ENCODE measurements at places on chromosomes 6 and 20.

DNA sequence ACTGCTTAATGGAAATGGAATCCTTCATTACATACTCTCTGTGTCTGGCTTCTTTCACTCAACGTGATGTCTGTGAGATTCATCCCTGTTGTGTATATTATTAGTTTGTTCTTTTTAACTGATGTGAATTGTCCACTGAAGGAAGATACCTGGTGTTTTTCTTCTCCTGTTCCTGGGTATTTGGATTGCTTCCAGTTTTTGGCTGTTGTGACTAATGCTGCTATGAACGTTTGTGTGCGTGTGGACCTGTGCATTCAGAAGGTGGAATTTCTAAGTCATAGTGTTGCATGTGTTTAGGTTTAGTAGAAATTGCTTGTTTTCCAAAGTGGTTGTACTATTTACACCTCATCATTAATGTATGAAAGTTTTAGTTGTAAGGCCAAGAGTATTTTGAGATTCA lies 3.8 kb downstream of the TULP4 start:
- no peak for DNase-seq

- no peak for DNase-seq
Observed at GRCh38 chr20:38202982-38203293, 37.9 kb upstream of the TGM2 start.

DNA sequence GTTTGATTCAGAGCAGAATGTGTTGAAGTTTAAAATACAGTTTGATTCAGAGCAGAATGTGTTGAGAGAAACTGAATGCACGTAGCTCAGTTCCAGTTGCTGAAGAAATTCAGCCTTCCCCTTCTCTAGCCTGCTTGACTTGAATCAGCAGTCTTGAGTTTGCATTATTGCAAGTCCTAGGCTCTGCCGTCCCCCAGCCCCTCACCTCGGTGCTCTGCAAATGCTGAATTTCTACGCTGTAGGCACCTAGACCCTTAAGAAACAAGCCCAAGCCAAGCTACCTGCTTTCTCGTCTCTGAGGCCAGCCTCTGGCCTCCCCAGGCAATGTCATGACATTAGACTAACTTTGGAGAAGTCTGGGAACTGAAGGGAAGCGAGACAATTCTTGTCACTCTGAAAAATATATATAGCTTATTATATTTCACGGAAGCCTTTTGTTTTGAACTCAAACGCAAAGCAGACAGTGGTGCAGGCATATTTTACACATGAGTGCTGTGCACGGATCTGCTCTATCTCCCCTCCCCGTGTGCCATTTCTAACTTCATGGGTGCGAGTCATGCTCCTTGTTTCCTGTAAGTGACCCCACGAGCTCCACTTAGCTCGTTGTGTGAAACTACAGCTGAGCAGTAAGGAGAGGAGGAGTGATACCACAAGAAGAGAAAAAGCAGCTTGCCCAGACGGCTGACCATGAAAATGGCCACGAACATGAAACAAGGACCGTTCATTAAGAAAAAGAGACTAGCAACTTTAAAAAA lies 71.4 kb upstream of the DUSP22 start:
- DNase-seq: no peak

GRCh38 chr6:138455746-138456400 lies 43.4 kb downstream of the NHSL1 start:
- no peak for DNase-seq

DNA sequence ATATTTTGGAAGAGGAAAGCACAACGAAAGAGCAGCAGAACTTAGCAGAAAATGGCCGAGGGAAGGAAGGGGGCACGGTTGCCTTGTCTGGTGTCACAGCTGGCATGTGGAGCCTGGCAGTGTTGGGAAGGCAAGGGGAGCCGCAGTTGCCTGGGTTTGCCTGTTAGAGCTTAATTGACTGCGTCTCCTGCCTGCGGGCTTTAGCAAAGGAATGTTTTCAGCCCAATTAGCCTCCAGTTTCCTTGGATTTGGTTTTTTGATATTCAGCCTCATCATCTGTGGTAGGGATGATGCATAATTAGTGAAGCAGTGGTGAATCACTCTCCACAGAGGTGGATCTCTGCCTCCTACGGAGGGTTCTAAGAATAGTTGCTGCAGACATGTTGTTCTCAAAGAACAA lies 832.6 kb downstream of the QKI start:
- DNase-seq: no peak

DNA sequence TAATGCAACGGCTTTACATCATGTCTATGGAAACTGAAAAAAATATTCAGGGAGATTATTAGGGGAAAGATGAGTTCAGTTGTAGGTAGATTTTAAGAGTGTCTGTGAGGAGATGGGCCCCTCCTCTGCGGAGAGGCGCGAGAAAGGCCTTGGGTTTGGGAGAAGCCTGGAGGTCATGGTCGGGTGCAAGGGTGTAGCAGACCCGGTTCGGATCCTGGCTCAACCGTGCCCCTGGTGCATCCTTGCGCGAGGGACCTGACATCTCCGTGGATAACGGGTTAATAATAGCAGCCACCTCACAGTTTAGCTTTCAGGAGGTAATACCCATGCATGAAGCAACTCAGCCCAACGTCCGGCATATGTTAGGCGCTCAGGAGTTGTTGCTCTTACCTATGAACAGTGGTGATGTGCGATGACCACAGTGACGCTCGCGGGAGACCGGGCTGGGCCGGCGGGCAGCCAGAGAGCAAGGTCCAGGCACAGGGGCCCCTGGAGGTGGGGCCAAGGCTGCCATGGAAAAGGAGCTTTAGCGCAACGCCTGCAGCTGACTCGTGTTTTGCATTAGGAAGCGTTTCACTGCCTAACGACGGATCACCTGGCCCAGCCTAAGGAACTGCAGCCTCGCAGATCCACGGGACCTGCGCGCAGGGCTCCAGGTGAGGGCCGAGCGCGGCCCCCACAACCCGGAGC lies 146.4 kb upstream of the ARID1B start:
- DNase-seq: no peak

GRCh38 chr20:20459726-20460125 lies 91.8 kb downstream of the INSM1 start:
- DNase-seq: no peak

DNA sequence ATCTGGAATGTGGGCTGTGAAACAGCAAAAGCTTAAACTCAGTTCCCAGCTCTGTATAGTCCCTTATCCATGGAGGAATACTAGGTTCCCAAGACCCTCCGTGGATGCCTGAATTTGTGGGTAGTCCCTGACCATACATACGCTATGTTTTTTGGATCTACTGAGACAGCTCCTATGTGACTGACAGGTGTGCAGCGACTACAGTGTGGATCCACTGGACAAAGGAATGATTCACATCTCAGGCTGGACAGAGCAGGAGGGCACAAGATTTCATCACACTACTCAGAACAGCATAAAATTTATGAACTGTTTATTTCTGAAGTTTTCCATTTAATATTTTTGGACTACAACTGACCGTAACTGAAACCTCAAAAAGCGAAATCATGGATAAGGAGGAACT lies 125.3 kb downstream of the MAP7 start:
- no peak for DNase-seq

DNA sequence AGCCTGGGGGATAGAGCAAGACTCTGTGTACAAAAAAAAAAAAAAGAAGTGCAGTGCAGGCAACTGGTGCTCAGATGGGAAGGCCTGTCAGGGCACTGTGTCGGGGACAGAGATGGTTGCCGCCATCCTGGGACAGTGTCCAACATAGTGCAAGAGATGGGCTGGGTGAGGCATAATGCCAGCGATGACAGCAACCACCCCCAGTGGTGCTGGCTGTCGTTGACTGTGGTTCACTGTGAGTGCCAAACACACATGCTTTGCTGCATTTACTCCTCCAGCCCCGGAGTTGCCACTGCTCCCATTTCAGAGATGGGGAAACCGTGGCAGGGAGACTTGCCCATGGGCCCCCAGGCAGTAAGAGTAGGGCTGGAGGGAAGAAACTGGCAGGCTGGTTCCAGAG lies 5.2 kb upstream of the C20orf203 start:
- DNase-seq: no peak

GRCh38 chr20:59461526-59461925 lies 142.8 kb upstream of the PHACTR3 start:
- no peak for DNase-seq

- DNase-seq: no peak
Observed at GRCh38 chr20:23566199-23566932, 1.9 kb downstream of the CST9L start.

GRCh38 chr20:35171753-35172433 lies at the start of gene PROCR:
Gene PROCR (plus strand): TSS chr20:35172072. CDS start chr20:35172155, 83 bp downstream.
- DNase-seq: no peak

DNA sequence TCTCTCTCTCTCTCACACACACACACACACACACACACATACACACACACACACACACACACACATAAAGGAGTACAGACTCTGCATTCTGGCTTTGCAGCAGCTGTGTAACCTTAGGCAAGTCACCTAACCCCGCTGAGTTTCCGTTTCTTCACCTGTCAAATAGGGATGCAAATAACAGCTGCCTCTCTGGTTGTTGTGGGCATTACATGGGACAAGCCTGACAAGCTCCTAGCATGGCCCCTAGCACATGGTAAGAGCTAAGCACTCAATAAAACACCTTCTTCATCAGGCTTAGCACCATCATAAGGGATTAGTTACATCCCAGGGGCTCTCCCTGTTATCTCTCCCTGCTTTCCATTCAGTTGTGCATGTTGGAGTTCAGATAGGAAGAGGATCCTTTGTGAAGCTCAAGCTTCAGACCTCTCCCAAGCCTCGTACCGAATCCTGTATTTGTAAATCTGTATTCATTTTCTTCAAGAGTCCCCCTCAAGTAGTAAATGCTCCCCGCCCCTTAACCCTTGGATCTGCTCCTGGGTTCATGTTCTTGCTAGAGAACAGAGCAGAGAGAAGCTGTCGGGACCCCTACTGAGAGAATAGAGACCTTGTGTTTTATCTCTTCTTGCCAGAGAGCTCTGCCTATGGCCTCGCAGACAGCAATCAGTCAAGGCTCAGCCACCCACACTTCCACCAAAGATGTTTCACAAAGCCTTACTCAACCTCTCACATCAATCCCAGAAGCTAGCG lies 2.2 kb downstream of the SLC13A3 start:
- DNase-seq: no peak

- no peak for DNase-seq
Observed at GRCh38 chr20:61204206-61204605, 47.9 kb upstream of the CDH4 start.

- peak; percentile 24 for DNase-seq
Observed at GRCh38 chr6:106693418-106693817, 64.0 kb downstream of the QRSL1 start.

GRCh38 chr6:45880159-45880558 lies 135.5 kb downstream of the CLIC5 start:
- no peak for DNase-seq

- no peak for DNase-seq
Observed at GRCh38 chr20:50392138-50392866, 117.9 kb upstream of the PTPN1 start.

- DNase-seq: no peak
Observed at GRCh38 chr20:32622585-32623468, 37.7 kb upstream of the NOL4L start.

DNA sequence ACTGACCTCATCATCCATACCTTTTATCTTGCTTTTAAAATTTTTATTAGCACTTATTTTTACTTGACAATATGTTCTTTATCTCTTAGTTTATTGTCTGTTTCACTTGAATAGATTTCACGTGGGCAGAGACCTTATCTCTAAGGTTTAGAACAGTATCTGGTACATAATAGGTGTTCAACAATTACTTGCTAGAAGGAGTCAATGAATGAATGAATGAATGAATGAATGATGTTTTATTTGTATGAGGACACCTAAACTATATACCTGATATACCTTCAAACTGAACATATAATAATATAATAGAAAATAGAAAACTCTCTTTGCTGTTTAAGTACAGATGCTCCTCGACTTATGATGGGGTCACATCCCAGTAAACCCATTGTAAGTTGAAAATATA lies 412.6 kb downstream of the CDKAL1 start:
- DNase-seq: no peak

DNA sequence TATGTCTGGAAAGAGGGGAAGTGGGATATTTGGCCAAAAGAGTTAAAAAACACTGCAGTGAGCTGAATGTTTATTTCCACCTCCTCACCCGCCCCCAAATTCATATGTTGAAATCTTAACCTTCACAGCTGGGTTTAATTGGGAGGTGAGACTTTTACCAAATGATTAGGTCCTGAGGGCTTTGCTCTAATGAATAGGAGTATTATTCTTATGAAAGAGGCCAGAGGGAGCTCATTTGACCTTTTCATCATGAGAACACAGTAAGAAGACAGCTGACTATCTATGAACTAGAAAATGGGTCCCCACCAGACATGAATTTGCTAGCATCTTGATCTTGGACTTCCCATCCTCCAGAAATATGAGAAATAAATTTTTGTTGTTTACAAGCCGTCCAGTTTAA lies 1028.9 kb downstream of the PHF3 start:
- DNase-seq: no peak

DNA sequence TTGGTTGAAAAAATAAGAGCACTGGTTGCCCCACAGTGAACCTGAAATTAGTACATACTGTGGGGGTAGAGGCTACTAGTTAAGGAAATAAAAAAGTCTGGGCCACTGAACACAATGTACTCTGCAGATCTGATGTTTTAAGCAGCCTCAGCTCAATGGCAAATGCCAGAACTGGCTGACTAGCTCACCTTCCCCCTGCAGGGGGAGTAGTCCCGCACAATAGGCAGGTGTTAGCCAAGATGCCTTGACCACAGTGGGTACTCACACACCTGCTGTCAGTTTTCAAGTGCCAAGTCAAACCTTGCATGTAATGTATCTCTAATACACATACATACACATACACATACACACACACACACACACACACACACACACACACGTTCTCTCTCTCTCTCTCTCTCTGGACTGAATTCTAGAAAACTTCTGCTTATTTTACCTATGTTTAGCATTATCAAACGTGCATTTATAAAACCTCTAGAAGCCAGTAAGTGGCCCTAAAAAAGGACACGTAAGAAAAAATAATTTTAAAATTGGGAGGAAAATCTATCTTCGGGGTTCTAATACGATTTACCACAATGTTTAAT lies 36.1 kb downstream of the GMDS start:
- DNase-seq: no peak

DNA sequence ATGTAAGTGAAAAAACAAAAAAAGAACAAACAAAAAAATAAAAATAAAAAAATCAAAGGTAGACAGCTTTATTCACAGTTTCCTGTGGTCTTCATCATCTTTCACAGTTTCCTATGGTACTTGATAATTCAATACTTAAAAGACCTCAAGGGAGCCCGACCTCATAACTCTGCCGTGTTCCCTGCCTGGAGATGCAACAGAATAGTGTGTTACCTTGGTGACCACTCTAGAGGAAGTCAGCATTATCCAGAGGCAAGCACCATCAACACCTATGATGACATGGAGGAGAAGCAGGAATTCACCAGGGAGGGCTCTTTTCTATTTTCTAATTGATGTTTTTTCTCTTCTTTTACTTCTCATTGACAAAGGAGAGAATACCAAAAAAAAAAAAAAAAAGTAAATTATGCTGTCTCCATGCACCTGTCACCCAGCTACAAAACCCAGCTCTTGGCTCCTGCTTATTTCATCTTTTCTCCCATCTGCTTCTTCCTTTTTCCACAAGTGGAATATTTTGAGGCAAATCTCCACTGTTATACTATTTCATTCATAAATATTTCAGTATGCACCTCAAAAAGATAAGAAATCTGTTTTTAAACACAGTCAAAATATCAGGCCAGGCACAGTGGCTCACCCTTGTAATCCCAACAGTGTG lies 95.8 kb upstream of the STXBP5 start:
- DNase-seq: no peak
